ENCODE measurements at places on chromosomes 5 and 9.

GRCh38 chr5:124477062-124477461 is 269.4 kb downstream of the ZNF608 start:
- no peaks in the 10 kb centered on the region for H3K4me1 ChIP-seq
- no peak overlapping the region for H3K4me3 ChIP-seq
- H3K36me3 ChIP-seq: no peaks in the 10 kb centered on the region

GRCh38 chr9:8863069-8863468 is 1063.5 kb upstream of the DMAC1 start:
- H3K4me3 ChIP-seq: no peak overlapping the region
- no peak overlapping the region for H3K27ac ChIP-seq
- no peaks in the 10 kb centered on the region for H3K36me3 ChIP-seq
- peaks cover 3% of the 10 kb centered on the region for H3K4me1 ChIP-seq

GRCh38 chr5:78624011-78624541 is 24.5 kb downstream of the LHFPL2 start:
- H3K27me3 ChIP-seq: no peaks in the 10 kb centered on the region
- H3K4me3 ChIP-seq: no peak overlapping the region
- peaks cover 7% of the 10 kb centered on the region for H3K4me1 ChIP-seq
- no peaks in the 10 kb centered on the region for H3K36me3 ChIP-seq
- no peak for DNase-seq
- H3K27ac ChIP-seq: no peak overlapping the region

DNA sequence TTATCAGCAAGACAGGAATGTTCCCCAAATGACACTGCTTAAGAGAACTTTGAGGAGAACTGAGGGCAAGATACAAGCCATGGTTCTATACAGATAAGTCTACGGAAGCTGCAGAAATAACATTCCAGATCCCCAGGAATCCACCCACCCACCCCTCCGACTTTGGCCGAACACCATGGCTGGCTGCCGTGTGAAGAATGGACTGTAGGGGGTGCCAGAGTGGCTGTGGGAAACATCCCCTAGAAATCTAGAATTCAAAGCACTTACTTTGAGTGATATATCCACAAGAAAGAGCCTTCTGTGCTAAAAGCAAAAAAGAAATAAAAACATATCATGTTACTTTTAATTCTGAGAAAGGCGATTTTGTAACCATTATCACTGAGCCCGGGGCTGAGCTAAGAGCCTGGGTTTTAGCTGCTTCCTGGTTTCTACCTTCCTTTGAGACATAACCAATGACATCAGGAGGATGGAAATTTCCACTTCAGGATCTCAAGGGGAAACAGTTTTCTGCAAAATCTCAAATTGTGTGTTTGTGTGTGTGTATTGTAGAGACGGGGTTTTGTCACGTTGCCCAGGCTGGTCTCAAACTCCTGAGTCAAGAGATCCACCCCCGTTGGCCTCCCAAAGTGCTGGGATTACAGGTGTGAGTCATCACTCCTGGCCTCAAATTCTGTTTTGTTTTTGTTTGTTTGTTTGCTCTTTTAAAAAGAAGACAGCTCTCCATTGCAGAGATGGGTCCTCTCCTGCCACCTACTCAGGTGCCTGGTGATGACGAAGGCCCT is 36.4 kb downstream of the GGTA1 start:
- H3K4me1 ChIP-seq: peaks cover 3% of the 10 kb centered on the region
- no peak overlapping the region for H3K27ac ChIP-seq
- H3K4me3 ChIP-seq: no peak overlapping the region
- H3K36me3 ChIP-seq: no peaks in the 10 kb centered on the region
- no peaks in the 10 kb centered on the region for H3K27me3 ChIP-seq
